ENCODE measurements at places on chromosomes 5 and 9. TPM values are rescaled to one million over a fixed set of nuclear protein-coding genes. Genes with fewer than 3 reads are reported as not detected.

- no peak for DNase-seq
Observed at GRCh38 chr5:18072600-18072999, 438.3 kb downstream of the TAF11L14 start.

GRCh38 chr5:171419688-171420430 is 412 bp downstream of the FGF18 start:
- no peak for DNase-seq

The MAPK9 gene
- 39.9 TPM for total RNA-seq

DNA sequence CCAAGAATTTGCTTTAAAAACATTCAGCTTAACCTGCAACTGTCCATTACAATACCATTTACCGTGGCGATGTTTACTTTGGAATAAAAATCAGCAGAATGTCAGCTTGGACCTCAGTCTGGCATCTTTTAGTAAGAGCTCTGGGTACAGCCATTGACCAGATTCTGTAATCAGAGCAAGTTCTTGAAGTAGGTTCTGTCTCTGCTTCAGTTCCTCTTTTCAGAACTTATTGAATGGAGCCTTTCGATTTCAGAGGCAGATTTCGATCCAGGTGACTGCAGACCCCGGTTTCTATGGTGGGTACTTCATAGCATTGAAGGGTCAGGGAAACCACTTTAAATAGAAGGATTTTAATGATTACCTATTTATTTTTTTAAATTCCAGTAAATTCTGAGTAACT is 53.4 kb upstream of the SV2C start:
- DNase-seq, result no peak

DNA sequence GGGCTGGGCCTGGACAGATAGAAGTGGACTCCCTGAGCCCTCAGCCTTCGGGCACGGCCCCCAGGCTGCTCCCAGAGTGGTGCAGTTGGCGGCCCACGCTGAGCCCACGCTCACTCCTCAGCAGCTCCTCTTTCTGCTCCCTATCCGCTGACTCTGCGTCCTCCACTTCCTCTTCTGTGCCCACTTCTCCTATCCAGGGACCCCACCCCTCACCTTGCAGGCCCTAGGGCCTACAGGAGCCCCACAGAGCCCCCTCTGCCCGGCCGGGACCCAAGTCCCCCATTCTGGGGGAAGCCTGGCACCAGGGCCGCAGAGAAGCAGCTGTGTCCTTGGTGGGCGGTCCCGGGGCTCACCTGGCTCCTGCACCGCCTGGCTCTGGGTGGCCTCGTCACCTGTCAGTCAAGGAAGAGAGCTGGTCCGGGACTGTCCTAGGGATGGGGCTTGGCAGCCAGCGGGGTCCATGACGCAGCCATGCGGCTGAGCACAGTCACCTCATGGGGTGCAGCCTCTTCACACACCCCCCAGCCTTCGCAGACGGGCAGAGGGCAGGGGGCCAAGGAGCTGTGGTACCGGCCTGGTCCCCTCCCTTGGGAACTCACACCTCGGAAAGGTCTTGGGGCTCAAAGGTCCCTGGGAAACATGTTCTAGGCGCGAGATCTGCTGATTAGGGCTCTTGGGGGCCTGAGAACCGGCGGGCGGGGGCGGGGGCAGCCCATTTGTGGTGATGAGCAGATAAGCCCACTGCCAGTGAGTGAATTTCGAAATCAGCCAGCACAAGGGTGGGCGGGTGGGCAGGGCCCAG is 5.4 kb upstream of the NRARP start:
- DNase-seq, result no peak

- no peak for DNase-seq
Observed at GRCh38 chr9:90420211-90420610, 222.4 kb downstream of the DIRAS2 start.

- no peak for DNase-seq
Observed at GRCh38 chr9:117718701-117719100, 14.5 kb downstream of the TLR4 start.

GRCh38 chr5:6492934-6493333 is 44.3 kb downstream of the UBE2QL1 start:
- peak; percentile 18 for DNase-seq

DNA sequence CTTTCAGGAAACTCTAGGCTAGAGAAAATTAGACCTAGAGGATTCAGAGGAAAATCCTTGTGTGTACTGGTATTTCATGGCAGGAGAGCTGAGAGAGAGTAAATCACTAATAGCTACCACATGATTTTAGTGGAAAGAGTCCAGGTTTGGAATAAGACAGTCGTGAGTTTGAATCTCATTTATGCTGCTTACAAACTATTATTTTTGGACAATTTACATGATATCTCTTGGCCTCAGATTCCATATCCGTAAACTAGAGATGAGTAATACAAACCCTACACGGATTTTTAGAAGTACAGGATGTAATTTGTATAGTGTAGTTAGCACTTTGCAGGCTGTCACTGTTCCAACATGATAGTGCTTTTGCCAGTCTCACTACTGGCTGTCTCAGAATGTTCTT is 2.7 kb downstream of the IL31RA start:
- DNase-seq, result no peak

GRCh38 chr5:76524868-76525267 is 98.3 kb downstream of the F2RL2 start:
- DNase-seq, result no peak

The PIP5K1B gene
- 11.7 TPM for total RNA-seq

DNA sequence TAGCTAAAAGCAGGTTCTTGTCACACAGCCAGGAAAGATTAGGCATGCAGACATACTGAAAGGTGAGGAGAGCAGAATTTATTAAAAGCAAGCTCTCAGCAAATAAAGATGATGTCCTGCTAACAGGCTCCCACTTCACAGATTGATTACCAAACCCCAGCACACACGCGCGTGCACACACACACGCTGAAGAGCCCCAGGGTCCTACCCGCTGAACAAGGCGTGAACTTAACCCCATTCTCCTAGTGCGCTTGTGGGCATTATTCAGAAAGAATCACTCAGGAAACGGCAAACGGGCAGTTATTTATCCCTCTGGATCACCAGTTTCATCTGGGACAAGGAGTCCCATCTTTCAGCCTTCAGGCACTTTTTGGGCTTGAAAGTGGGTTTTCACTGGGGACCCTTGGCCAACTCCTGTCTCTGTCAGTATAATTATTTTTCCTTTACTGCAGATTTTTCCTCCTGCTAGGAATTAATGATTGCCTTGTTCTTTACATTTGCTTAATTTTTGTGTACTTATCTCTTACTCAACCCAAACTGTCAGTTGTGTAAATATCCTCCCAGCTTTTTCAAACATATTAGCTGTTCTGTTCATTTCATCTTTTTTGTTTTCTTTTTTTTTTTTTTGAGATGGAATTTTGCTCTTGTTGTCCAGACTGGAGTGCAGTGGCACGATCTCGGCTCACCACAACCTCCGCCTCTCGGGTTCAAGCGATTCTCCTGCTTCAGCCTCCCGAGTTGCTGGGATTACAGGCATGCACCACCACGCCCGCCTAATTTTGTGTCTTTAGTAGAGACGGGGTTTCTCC is 92.6 kb downstream of the RIC1 start:
- DNase-seq, result no peak

The SHOC1 gene
- not detected for total RNA-seq

The BSPRY gene
- 0.27 TPM for total RNA-seq

GRCh38 chr5:134119720-134120119 is 5.2 kb downstream of the TCF7 start:
- no peak for DNase-seq

The ALDH1A1 gene
- total RNA-seq, result 269 TPM

DNA sequence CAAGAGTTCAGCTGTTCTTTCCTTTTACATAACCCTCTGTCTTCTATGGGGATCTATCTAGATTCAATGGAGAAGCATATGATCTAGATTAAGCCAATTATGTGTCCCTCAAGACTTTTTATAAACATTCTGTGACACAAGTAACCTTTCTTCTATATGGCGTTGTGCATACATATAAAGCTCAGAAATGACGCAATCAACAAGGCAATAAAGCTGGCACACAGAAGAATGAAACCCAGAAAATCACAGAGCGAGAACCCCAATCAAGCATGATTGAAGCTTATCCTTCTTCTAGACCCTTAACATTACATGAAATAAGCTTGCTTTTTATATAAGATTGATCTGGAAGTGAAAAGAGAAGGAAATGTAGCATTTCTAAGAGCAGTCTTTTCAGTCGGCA is 178.9 kb downstream of the DMRTA1 start:
- no peak for DNase-seq

The ADAMTS6 gene
- total RNA-seq, result 7.1 TPM

DNA sequence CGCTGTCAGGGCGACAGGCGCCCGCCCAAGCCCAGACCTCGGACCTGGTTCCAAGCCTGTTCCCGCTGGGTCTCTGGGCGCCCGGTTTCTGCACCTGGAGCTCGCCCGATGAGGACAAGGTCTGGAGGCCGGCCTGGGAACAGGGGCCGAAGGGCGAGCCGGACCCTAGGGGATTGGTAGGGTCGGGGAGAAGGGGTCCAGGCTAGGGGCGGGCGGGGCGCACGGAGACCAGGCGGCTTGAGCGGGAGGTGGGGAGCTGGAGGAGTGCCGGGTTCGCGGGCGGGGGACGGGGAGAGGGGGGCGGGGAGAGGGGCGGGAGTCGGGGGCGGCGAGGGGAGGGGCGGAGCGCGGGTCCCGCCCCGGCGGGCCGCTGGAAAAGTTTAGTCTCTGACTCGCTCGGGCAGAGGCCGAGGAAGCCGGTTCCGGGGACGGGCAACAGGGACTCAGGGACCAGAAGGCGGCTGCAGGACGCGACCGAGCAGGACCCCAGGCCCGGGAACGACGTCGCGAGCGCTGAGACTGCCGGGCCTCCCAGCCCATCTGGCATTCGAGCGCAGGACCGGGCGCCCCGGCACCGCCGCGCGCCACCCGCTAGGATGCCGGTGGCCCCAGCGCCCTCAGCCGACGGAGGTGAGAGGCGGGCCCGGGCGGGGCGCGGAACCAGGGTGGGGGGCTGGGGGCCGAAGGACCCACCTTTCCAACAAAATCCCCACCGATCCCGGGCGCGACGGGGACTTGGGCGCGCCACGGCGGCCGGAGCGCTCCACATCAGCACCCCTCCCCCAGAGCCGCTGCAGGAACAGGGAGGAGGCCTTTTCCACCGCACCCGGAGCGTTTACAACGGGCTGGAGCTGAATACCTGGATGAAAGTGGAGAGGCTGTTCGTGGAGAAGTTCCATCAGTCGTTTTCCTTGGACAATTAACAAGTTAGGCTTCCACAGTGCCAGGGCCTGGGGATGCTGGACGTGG is at the start of gene S1PR3:
TSS of gene S1PR3 (plus strand) at position 403 of the 969 bp plus-strand sequence. CDS start 9,733 bp downstream, outside the sequence.
- peak; percentile 83 for DNase-seq

DNA sequence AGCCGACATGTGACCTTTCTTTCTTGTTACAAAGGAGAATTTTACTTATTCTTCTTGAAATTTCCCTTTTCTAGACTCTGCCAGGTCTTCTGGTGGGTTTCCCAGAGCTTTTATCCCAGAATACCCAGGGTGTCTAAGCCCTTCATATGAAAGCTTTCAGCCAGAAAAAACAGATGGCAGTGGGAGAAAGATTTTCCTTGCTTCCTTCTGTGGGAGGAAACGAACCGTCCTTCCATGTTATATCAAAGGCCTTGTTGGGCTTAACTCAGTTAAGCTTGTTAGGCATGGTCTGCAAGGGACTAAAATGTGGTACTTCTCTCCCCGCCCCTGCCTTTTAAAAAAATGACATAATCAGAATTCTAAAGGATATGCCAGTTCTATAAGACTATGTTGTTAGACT is 47.5 kb downstream of the SPATA31D1 start:
- DNase-seq, result no peak

DNA sequence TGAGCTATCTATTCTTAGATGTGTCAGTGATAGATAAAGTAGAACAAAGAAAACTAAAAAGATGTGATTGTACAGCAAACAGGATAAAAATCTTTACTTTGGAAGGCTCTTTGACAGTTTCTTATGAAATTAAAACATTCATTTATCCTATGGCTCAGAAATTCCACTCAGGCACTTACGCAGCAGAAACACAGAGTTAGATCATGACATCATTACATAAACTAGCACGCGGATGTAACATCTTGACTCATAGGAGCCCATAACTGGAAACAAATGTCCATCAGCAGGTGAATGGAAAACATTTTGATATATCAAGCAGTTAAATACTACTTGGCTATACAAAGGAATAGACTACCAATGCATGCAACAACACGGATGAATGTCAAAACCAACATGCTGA is 45.3 kb downstream of the ICE1 start:
- DNase-seq, result no peak

- DNase-seq, result no peak
Observed at GRCh38 chr9:3863111-3863528, 337.3 kb upstream of the RFX3 start.

- DNase-seq, result no peak
Observed at GRCh38 chr5:53019320-53019719, 30.2 kb downstream of the ITGA2 start.

DNA sequence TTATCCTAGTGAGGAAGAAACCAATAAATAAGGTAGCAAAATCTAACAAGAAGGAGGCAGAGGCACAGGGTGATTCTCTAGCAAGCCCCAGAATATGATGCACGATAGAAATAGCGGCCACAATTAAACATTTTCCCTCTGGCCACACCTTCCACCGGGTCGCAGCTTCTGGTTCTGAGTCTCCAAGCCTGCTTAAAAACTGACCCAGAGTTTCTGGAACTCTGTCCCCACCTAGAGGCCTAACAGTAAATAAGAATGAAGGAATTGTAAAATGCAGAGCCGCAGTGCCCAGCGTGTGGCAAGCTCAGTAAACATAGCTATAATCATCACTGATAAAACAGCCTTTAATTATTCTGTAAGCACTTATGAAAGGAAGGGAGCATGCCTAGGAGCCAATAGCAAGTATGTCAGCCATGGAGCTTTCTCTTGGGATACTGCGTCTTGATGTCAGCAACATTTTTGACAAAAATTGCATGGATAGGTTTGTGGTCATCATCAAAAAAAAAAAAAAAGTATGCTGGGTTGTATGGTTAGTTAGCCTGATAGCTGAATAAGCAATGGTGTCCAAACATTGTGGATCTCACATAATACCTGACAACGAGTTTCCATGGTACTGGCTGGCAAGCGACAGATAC is 465.5 kb downstream of the DNAH5 start:
- no peak for DNase-seq

DNA sequence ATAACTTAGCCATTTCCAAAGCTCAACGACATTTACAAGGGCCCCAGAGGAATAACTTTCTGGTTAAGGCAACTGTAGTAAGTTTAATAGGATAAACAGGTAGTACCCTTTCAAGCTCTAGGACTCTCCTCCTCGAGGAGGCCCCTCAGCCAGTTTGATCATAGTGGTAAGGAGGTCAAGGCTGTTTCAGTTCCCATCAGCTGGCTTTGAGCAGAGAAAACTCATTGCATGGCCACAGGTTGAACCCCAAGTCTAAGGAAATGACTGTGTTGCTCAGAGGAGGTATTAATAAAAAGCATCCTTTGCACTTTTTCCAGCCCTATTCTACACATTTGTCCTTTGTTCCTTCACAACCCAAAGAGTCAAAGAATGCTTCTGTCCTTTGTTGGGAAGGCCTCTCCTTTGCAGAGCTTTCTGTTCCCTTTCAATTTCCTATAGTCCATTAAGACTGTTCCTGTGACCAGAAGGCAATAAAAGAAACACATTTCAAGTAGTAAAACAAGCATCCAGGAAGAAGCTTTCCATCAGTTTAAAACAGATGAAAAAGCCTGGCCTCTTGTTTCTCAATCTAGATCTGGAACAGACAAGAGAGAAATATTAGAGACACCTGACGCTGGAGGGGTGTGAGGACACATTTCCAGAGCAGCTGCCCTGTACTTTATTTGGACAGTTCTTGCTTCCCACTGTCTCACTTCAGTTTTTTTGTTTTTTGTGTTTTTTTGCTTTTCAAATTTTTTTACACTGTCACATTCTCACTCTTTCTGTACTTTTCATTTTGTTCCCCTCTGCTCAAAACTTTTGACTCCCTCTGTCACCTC is 54.1 kb downstream of the PRRC1 start:
- no peak for DNase-seq
